ENCODE measurements at places on chromosomes 2 and 18. TPM values are rescaled to one million over a fixed set of nuclear protein-coding genes. Genes with fewer than 3 reads are reported as not detected.

- no peak for DNase-seq
Measured at GRCh38 chr2:196389670-196390069, 218.3 kb upstream of the STK17B start.

DNA sequence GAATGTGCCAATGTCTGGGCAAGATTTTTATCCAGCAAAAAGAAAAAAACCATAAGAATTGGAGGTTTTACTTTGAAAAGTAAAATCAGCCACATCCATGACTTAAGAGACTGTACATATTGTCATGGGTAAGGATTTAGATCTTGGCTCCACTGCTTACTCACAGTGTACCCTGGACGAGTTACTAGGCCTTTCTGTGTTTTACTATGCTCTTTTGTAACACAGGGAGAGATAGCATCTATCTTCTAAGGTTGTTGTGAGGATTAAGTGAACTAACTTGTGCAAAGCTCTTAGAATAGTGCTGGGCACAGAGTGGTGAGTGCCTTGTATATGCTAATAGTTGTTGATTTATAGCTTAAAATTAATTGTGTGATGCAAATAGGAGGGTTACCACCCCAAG is 255.9 kb downstream of the NEDD4L start:
- DNase-seq, result no peak

- no peak for DNase-seq
Measured at GRCh38 chr2:36597532-36598377, at the start of gene FEZ2. FEZ2 (minus strand) TSS chr2:36598168; CDS start chr2:36598142, 26 bp downstream.

DNA sequence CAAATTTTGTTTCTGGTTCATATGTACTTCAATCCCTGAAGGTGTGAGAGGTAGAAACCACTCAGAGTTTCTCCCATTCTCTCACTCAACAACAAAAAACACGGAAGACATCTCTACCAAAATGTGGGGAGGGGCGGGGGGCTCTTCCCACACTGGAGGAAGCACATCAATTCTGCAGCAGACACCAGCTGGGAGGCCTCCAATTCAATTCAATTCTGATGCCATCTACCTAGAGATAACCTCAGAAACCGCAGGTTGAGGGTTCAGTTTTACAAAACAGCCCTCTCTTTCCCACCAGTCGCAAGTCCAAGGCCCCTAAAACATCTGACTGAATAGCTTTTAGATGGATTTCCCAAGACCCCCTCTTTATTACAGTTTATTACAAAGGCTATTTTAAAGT is 7.0 kb upstream of the MCFD2 start:
- DNase-seq, result no peak

DNA sequence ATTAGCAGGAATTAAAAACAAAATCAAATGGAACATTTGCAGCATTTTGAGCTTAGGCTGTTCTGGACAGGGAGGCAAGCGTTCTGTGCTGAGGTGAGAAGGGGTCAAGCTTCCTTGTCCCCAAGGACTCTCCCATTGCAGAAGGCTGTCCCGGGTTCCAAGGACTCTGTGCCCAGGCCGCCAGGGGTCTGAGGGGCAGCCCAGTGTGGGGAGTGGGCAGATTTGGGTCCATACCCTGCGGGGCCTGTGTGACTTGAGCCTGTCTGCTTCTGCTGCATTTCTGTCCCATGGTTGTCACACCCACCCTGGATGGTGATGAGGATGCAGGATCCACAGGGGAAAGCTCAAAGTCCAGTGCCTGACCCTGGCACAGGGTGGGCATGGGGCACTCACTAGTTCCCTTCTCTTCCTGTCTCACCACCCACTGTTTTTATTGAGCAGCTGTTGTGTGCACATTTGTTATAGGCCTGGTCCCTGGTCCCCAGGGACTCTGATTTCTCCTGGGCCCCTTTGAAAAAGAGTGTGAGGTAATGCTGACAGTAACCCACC is 211.4 kb upstream of the HS6ST1 start:
- no peak for DNase-seq

DNA sequence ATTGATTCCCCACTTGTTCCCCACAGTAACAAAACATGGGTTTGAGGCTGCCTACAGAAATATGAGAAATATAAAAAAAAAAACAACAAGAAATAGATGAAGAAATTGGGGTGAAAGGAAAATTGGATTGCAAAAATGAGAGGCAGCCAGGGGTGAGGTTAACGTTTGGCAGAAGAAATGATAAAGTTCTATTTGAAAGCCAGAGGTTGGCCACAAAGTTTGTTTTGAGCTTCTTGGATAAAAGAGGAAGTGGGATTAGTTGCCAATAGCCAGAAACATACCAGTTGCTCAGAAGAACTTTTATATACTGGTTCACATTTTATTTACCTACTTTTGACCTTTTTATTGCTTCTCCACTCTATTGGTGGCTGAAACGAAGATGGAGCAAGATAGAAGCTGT is 67.5 kb downstream of the FASTKD2 start:
- no peak for DNase-seq

CCDC74A gene
- total RNA-seq, result 5.1 TPM

ELOA2 gene
- total RNA-seq, result not detected

SKA1 gene
- total RNA-seq, result 11.5 TPM

CYP27C1 gene
- 0.05 TPM for total RNA-seq
